AG04450 (cell line): ENCODE measurements at places on chromosomes 16 and 17.

DNA sequence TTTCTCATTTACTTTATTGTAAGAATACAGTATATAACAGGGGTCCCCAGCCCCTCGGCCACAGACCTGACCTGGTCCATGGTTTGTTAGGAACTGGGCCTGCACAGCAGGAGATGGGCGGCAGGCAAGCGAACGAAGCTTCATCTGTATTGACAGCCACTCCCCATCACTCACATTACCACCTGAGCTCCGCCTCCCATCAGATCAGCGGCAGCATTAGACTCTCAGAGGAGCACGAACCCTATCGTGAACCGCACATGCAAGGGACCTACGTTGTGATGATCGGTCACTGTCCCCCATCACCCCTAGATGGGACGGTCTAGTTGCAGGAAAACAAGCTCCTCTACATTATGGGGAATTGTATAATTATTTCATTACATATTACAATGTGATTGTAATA, 410.6 kb downstream of the SLC39A11 start:
- no peak for DNase-seq

- DNase-seq: no peak
Measured at GRCh38 chr16:51971184-51971583, 575.8 kb downstream of the TOX3 start.

DNA sequence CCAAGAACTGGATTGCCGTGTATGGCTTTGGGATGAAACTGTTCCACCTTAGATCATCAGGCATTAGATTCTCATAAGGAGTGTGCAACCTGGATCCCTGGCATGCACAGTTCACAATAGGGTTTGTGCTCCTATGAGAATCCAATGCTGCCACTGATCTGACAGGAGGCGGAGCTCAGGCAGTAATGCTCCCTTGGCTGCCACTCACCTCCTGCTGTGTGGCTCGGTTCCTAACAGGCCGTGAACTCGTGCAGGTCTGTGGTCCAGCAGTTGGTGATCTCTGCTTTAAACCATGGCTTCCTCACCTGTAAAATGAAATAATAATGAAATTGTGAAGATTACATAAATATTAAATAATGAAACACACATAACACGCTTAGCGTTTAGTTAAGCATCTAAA, 45.5 kb upstream of the FBXO47 start:
- no peak for DNase-seq

DNA sequence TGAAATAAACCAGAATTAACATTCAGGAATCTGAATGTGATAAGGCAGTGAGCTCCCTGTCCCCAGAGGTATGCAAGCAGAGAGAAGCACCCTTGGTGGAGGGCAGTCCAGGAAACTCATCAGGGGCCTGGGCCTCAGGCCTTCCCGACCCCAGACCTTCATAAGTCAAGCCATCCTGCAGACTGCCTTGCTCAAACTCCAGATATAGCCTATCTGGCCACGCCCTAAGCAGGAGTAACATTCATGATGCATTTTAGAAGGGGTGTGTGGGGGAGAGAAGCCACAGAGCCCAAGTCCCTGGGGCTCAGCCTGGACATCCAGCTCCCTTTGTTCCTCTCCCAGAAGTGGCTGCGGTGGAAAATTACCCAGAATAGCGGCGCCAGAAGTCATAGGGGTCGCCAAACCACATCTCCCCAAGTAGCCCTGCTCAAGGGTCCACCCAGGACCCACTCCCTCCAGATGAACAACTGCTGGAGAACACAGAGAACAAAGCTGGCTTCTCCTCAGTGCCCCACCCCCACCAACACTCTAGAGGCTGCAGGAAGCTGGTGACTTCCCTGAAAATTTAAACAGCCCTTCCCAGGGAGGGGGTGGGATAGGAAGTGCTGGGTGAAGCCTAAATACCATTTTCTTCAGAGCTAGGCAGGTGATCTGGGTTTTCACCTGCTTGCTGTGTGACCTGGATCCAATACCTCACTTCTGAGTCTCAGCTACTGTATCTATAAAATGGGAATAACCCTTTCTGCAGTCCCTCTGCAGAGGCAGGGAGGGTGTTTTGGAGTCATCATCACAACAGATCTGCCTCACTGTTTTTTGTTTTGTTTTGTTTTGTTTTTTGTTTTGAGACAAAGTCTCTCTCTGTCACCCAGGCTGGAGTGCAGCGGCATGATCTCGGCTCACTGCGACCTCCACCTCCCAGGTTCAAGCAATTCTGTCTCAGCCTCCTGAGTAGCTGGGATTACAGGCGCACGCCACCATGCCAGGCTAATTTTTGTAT, 1.5 kb upstream of the SREBF1 start:
- no peak for DNase-seq

DNA sequence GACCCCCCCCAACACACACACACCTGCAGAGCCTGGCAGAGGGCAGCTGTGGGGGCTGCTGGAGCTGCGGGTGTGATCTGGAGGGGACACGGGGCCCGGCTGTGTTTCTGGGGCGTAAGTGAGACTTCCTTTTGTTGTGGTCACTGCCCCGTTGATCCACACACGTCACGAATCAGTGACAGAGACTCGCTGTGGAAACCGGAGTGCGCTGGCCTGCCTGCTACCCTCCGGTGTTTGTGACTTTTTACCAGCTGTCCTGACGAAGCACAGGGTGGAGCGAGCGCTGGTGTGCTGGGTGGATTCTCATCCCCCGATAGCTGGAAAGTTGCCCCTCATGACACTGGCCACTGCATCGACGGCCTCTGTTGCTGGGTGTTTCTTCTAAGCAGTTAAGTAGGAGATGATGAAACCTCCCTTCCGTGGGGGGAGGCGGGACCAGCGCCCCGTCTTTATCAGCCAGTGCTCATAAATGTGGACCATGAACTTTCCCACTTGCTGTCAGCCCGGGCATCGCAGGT, 2.3 kb downstream of the METRNL start:
- DNase-seq: no peak

- DNase-seq: peak; percentile 10
Measured at GRCh38 chr16:88527186-88527936, 42.8 kb upstream of the ZC3H18 start.

GRCh38 chr17:48406936-48407567, 23.0 kb downstream of the SKAP1 start:
- DNase-seq: no peak

- DNase-seq: no peak
Measured at GRCh38 chr17:7307686-7308624, 527 bp downstream of the EIF5A start.

DNA sequence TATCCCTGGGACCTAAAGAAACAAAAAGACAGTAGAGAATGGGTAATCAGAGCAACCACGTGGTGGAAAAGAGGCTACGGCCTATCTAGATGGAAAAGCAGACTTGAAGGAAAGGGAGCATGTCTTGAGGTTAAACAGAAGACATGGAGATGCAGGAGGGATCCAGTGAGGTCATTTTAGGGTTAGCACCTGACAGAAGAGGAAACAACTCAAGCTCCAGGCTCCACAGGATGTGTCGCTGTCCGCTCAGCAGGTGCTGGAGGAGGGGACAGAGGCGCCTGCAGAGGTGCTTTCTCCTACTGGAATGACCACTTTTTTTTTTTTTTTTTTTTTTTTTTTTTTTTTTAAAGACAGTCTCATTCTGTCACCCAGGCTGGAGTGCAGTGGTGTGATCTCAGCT, 47.5 kb upstream of the CLEC3A start:
- no peak for DNase-seq
